ENCODE measurements at places on chromosomes 4 and X. TPM values are rescaled to one million over a fixed set of nuclear protein-coding genes. Genes with fewer than 3 reads are reported as not detected.
A peak's percentile ranks its signal among the peaks of the same experiment; 100 is the strongest.

- H3K36me3 ChIP-seq: no peaks in the 10 kb centered on the region
- H3K4me3 ChIP-seq: no peak overlapping the region
- peaks cover 7% of the 10 kb centered on the region for H3K27me3 ChIP-seq
Measured at GRCh38 chrX:1060562-1060960, 151.9 kb downstream of the CRLF2 start.

DNA sequence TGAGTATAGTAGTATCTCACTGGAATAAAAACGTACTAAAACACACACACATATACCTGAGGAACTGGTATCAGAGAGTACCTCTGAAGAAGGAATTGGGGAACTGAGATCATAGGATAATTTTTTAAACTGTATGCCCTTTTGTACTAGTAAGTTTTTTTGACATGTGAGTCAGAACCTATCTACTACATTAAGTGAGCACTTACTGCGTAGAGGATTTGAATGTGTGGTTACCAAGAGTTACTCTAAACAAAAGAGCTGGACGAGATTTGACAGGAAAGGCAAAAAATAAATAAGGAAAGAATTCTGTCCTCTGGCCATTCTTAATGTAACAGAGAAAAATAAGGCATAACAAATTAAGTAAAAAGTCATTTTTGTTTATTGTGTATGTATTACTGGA is 546.5 kb upstream of the FAT1 start:
- H3K27me3 ChIP-seq: no peaks in the 10 kb centered on the region
- peaks cover 1% of the 10 kb centered on the region for H3K4me1 ChIP-seq
- DNase-seq: no peak
- H3K4me3 ChIP-seq: no peak overlapping the region
- no peak overlapping the region for H3K27ac ChIP-seq

DNA sequence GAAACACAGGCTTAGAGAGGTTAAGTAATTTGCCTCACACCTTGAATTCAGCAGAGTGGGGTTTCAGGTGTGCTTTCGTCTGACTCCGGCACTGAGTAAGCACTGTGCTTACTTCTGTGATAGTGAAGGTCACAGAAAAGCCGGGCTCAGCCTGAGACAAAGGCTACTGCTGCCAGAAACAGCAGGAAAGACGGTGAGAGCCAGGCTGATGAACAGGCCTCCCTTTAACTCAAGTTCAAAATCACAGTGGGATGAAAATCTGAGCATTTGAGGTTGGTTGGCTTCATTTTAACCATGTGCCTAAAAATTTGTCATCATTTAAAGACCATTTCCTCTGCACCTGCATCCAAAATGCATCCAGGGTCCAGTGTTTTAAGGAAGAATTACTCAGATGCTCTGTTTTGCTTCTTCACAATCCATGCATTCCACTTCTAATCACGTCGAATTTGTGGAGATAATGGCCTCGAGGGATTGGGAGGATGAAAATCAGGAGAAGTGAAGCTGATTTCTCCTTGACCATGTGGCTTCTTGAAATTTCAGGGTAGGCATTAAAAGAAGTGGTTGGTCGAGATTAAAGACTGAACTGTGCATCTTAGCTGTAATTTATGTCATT is 121.2 kb upstream of the LNX1 start:
- H3K27ac ChIP-seq: no peak overlapping the region
- no peaks in the 10 kb centered on the region for H3K36me3 ChIP-seq
- no peak for DNase-seq
- no peak overlapping the region for H3K4me3 ChIP-seq

GRCh38 chr4:169100670-169101101 is 90.6 kb upstream of the CBR4 start:
- peaks cover 32% of the 10 kb centered on the region for H3K36me3 ChIP-seq
- no peak overlapping the region for H3K4me3 ChIP-seq
- peaks cover 11% of the 10 kb centered on the region for H3K4me1 ChIP-seq
- H3K27ac ChIP-seq: no peak overlapping the region
- H3K27me3 ChIP-seq: no peaks in the 10 kb centered on the region

DNA sequence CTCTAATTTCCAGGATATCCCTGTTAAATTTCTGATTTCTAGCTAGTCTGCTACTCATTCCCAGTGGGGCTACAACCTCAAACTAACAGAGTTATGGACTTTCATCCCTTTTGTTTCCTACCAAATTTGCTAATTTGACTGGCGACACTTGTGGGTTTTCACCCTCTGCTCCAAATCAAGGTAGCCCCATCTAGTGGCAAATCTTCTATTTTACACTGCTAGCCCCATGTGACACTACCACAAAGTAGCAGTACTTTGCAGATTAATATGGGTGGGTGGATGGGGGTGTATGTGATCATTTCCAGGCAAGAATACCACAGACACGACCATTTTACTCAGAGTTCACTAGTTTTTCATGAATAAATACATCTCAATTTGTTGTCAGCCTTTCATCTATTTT is 150.3 kb downstream of the MSL3 start:
- DNase-seq: no peak
- no peak overlapping the region for H3K27ac ChIP-seq
- no peak overlapping the region for H3K4me3 ChIP-seq
- H3K27me3 ChIP-seq: no peaks in the 10 kb centered on the region
- peaks cover 5% of the 10 kb centered on the region for H3K36me3 ChIP-seq

- peaks cover 7% of the 10 kb centered on the region for H3K36me3 ChIP-seq
- H3K4me3 ChIP-seq: no peak overlapping the region
- no peaks in the 10 kb centered on the region for H3K27me3 ChIP-seq
- no peak for DNase-seq
- peaks cover 14% of the 10 kb centered on the region for H3K4me1 ChIP-seq
Measured at GRCh38 chr4:183256756-183257385, 63.2 kb downstream of the CLDN22 start.

Gene DCAF4L1
- not detected for total RNA-seq

- H3K27ac ChIP-seq: peak overlapping the region; percentile 48
- H3K36me3 ChIP-seq: peaks cover 5% of the 10 kb centered on the region
- H3K4me3 ChIP-seq: no peak overlapping the region
- no peak for DNase-seq
Measured at GRCh38 chr4:96642490-96642889, 802.6 kb downstream of the PDHA2 start.

Gene FAM53A
- total RNA-seq: 10.5 TPM

Gene ARHGAP36
- total RNA-seq: not detected

Gene TCEAL2
- total RNA-seq: 1.4 TPM

DNA sequence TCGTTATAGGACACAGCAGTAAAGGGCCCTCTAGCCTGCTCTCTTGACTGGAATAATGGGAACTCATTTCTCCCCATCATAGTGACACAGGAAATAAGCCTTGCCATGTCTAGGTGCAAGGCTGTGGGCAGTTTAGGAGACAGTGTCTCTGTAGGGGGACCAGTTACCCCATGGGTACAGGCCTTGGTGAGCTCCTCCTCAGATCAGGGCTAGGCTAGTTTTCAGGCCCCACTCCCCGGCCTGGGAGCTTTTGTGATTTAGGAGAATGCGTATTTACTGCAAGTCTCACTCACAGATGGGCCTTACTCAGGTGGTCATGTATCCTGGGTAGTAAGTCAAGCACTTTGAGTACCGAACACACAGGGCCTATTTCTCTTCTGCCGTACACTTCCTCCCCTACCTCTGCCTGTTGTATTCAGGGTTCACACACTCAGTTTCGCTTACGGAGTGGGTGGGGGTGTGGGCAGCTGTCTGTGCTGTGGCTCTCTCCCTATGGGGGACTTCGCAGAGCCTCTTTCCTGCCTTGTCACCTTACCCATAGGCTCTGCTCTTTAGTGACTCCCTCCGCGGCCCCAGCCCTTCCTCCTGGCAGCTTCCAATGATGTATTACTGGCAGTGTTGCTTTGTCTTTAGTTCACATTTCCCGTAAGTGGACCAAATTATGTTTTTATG is 34.2 kb downstream of the FAM193A start:
- no peak for DNase-seq
- H3K27me3 ChIP-seq: no peaks in the 10 kb centered on the region
- peak overlapping the region; percentile 89 for H3K27ac ChIP-seq
- H3K4me3 ChIP-seq: no peak overlapping the region

GRCh38 chr4:3704669-3705068 is 61.5 kb upstream of the ADRA2C start:
- no peak overlapping the region for H3K27ac ChIP-seq
- peaks cover 17% of the 10 kb centered on the region for H3K4me1 ChIP-seq
- no peaks in the 10 kb centered on the region for H3K36me3 ChIP-seq
- H3K27me3 ChIP-seq: peaks cover 57% of the 10 kb centered on the region
- no peak for DNase-seq

Gene TRAM1L1
- 9.7 TPM for total RNA-seq

Data from mesothelial cell of epicardium (in vitro differentiated cells).